ENCODE measurements at places on chromosomes 6 and 20.

GRCh38 chr6:31691564-31692108 is 10.8 kb upstream of the LY6G5C start:
- no peak overlapping the region for H3K27ac ChIP-seq
- H3K4me1 ChIP-seq = no peaks in the 10 kb centered on the region
- no peaks in the 10 kb centered on the region for H3K27me3 ChIP-seq

DNA sequence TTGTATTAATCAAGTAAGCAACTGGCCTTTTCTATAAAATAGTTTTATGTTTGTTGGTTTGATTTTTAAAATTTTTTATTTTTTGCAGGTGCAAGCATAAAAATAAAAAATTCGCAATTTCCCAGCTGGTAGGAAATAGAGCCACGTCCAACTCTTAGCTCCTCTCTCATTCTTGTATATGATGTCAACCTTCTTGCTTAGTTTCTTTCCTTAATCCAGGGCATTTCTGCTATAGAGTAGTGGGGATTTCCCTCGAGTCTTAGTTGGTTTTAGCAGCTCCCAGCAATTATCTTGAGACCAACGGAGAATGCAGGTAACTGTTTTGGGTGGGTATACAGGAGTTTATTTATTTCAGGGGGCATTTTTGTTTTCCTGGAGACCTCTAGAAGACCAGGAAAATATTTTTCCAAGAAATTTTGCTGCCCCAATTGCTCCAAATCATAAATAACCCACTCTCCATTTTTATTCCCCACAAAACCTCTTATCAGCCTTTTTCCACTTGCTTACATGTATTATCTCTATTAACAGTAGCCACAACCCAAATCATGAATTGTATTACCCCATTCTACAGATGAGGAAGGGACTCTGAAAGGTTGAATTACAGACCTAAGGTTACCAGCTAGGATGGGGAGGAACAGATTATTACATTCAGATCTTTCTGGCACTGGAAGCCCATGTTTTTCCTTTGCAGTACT is 18.4 kb downstream of the PHACTR2 start:
- no peak overlapping the region for H3K4me3 ChIP-seq
- no peak overlapping the region for H3K27ac ChIP-seq
- H3K4me1 ChIP-seq = peaks cover 1% of the 10 kb centered on the region
- no peaks in the 10 kb centered on the region for H3K27me3 ChIP-seq
- DNase-seq = no peak

DNA sequence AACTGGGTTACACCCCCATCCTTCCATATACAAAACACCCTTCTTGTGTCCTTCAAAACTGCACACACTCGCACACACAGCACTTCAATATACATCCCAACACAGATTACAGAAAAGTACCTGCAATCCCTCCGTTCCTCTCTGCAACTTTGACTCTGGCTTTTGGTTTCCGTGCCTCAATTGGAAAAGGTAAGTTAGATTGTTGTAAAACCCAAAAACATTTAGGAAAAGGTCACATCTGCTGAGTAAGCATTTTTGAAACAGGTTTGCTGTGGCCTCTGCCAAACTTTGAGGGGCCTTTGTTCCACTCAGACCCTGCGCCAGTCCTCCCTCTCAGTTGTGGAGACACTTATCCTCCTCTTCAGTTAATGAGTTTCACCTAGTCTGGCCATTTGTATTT is 4.2 kb downstream of the NKX2-4 start:
- H3K36me3 ChIP-seq = no peaks in the 10 kb centered on the region
- no peak overlapping the region for H3K27ac ChIP-seq
- H3K27me3 ChIP-seq = peaks cover 40% of the 10 kb centered on the region
- no peak for DNase-seq
- H3K4me3 ChIP-seq = no peak overlapping the region
- peaks cover 1% of the 10 kb centered on the region for H3K4me1 ChIP-seq

- H3K36me3 ChIP-seq = no peaks in the 10 kb centered on the region
- H3K27ac ChIP-seq = no peak overlapping the region
- no peak overlapping the region for H3K4me3 ChIP-seq
- no peak for DNase-seq
- no peaks in the 10 kb centered on the region for H3K27me3 ChIP-seq
These were observed 262.4 kb downstream of the PLCB1 start for GRCh38 chr20:8394308-8394945.

GRCh38 chr6:35489995-35490791 is 6.7 kb downstream of the TEAD3 start:
- H3K4me1 ChIP-seq = peaks cover 37% of the 10 kb centered on the region
- H3K36me3 ChIP-seq = no peaks in the 10 kb centered on the region
- peak overlapping the region; percentile 11 for H3K4me3 ChIP-seq

DNA sequence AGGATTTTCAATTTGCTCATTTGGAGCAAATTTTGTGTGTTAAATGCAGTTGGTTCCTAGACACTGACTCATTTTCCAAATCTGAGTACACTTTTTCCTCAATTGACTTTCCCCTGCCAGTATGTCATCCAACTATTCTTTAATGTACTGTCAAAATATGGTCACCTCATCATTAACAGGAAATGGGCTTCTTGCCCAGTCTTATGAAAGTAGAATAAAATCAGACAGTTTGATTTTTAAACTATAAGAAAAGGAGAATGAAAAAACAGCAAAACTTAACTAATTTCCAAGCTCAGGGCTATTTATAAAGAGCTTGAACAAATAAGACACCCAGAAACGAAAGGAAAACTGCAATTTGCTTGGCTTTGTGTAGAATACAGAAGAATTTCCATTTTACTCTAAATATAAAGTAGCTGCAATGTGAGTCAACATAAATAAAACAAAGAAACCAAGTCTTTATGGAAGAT is 43.7 kb upstream of the RAB23 start:
- H3K4me1 ChIP-seq = no peaks in the 10 kb centered on the region
- no peak overlapping the region for H3K4me3 ChIP-seq
- no peak overlapping the region for H3K27ac ChIP-seq
- H3K27me3 ChIP-seq = no peaks in the 10 kb centered on the region
- H3K36me3 ChIP-seq = no peaks in the 10 kb centered on the region

DNA sequence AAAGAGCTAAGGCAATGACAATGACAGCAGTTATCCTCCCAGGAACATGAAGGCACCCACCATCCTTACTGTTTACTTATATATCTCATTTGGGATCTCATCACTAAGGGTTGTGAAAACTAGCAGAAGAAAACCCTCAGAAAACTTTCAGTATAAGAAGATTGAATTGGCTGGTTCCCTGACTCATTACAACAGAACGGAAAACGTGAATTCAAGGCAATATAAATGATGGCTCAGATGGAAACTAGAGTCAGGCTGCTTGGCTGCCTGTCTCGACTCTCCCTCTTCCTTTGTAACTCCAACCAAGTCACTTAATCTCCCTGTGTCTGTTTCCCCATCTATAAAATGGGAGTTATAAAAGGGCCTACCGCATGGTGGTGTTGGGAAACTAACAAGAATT is 387.1 kb upstream of the JARID2 start:
- no peaks in the 10 kb centered on the region for H3K36me3 ChIP-seq
- no peak for DNase-seq
- no peak overlapping the region for H3K27ac ChIP-seq
- H3K27me3 ChIP-seq = no peaks in the 10 kb centered on the region

DNA sequence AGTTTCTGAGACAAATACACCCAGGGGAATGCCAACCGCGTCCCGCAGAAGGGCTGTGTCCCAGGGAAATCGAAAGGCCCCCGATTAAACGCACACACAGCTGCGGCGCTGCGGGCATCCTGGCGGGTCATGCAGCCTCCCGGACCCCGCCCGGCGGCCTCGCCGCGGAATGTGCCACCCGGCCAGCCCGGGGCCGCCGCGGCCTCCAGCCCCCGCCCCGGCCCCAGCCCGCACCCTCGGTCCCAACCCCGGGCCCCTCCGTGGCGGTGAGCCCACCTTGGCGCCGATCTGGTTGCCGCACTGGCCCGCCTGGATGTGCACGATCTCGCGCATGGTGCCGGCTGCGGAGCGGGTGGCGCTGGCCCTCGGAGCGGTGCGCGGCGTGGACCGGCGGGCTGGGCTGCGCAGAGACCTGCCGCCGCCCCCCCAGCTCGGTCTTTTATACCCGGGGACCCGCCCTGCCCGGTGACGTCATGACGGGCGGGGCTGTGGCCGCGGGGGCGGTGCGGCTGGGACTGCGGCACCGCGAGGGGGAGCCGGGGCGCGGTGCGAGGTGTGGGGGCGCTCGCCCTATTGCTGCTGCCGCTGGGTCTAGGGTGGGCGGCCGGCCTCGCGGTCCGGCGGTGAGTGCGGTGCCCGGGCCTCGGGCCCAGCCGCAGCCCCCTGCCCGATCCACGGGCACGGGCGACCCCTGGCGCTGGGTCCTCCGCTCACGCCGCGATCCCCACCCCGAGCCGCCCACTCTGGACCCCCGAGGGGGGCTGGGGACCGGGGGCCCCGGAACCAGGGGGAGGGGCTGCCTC is at the start of gene TUBB2A:
TSS of gene TUBB2A (minus strand) at position 414 of the 803 bp plus-strand sequence. CDS start at position 333, 81 bp downstream.
- no peaks in the 10 kb centered on the region for H3K27me3 ChIP-seq
- peaks cover 3% of the 10 kb centered on the region for H3K4me1 ChIP-seq
- H3K4me3 ChIP-seq = peak within 1 kb of the TSS; percentile 67
- no peak for DNase-seq

- H3K27ac ChIP-seq = no peak overlapping the region
- no peaks in the 10 kb centered on the region for H3K36me3 ChIP-seq
- H3K27me3 ChIP-seq = no peaks in the 10 kb centered on the region
- no peak overlapping the region for H3K4me3 ChIP-seq
These were observed 294.4 kb downstream of the KCNQ5 start for GRCh38 chr6:72916298-72916697.

- H3K4me3 ChIP-seq = peak overlapping the region; percentile 27
- no peaks in the 10 kb centered on the region for H3K36me3 ChIP-seq
- DNase-seq = peak; percentile 85
- H3K4me1 ChIP-seq = no peaks in the 10 kb centered on the region
- H3K27me3 ChIP-seq = no peaks in the 10 kb centered on the region
These were observed 586.3 kb downstream of the HTR1B start for GRCh38 chr6:76876922-76877553.

DNA sequence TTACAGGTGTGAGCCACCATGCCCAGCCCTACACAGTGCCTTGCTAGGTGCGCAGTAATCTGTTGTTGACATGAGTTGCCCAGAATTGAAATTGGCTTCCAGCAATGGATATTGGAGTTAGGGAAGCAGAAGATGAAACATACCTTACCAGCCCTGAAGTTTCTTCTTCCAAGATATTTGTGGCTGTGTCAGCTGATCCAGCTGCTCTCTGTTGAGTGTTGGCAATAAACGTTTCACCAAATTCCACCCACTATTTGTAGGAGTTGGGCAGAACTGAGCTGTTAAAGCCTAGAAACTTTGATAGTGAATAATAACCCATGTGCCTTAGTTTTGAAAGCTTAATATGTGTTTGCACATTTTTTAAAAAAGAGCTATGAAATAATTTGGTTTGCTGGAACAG is 218.2 kb upstream of the SNX9 start:
- H3K4me3 ChIP-seq = no peak overlapping the region
- no peaks in the 10 kb centered on the region for H3K27me3 ChIP-seq
- no peak overlapping the region for H3K27ac ChIP-seq
- DNase-seq = no peak
- H3K36me3 ChIP-seq = no peaks in the 10 kb centered on the region

- H3K4me1 ChIP-seq = peaks cover 5% of the 10 kb centered on the region
- H3K27ac ChIP-seq = no peak overlapping the region
- no peak for DNase-seq
- peaks cover 13% of the 10 kb centered on the region for H3K36me3 ChIP-seq
- H3K27me3 ChIP-seq = no peaks in the 10 kb centered on the region
These were observed 630 bp downstream of the LIME1 start for GRCh38 chr20:63736893-63737694.

DNA sequence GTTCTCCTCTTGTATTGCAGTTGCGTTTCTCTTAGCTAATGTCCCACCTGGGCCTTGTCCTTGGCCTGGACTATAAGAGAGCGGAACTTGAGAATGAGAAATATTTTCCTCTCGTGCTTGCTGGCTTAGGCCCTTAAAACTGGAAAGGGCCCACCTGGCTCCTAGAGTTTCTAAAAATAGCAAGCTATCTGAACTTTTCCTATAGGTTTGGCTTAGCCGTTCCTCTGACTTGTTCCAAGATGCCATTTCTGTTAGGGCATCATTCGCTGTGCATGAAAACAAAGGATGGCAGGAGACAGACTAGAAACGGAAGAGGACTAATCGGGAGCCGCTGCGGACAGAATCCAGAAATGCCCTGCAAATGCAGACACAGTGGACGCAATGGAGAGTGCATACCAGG is 4.5 kb downstream of the RIPOR3 start:
- H3K27me3 ChIP-seq = no peaks in the 10 kb centered on the region
- no peak for DNase-seq
- no peaks in the 10 kb centered on the region for H3K36me3 ChIP-seq
- no peak overlapping the region for H3K27ac ChIP-seq
